ENCODE measurements at places on chromosomes 1 and 21.

DNA sequence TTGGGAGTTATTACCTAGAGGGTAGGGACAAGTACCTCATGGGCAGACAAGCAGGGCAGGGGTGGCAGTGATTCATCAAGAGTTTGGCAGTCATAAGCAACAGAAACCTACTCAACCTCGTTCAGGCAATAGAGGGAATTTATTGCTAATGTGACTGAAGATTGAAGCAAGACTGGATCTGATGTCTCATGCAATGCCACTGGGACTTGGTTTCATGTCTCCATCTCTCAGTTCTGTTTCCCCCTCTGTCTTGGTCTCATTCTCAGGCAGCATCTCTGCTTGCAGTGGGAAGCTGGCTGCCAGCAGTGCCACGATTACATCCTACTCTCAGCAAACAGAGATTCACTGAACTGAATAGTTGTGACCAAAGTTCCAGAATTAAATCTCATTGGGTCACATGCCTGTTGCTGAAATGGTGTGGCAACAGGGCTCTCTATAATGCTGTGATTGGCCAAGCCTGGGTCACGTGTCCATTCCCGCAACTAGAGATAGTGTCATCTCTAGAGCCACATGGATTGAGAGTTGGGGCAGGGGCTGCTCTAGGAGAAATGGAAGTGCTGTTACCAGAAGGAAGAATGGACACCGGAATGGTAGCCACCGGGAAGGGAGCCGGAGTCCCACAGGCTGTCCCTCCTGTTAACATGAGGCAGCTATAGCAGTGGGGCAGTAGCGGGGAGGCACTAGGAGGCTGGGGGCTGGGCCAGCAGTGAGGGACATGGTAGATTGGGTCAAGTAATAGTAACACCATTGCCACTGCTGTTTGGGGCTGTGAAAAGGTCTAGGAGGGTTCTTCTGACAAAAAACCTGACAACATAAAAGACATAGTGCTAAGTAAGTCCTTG is 3.9 kb upstream of the CDC42 start:
- DNase-seq, result no peak

DNA sequence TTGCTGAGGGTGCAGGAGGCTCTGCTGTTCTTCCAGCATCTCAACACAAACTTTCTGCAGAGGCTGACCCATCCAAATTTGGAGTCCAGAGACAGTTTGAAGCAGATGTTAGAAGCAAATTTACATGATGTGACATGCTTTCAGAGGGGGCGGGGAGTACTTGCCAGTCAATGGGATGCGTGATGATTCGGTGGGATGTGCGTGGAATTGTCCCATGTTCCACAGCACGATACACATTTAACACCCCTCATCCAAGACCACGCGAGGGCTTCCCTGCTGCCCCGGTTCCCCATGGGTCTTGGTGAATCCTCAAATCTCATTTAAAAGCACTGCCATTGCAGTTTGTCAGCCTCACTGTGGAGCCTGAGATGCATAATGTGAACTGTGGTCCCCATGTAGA is 78.6 kb upstream of the TLR5 start:
- no peak for DNase-seq

DNA sequence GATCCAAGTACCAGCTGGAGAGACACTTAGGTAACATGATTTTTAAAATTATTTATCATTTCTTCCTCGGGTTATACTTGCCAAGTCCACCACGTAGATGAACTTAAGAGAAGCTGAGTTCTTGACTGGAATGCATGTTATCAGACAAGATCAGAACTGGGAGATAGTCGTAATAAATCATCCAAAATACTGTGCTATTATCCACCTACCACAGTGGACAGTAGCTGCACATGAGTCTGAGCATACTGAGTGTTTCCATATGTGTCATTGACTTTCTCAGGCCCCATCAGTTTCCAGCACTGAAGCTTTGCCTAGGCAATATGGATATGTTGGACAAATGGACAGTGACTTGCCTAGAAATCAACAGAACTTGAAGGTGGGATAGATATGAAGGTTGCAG is 77.9 kb upstream of the RRP15 start:
- no peak for DNase-seq

DNA sequence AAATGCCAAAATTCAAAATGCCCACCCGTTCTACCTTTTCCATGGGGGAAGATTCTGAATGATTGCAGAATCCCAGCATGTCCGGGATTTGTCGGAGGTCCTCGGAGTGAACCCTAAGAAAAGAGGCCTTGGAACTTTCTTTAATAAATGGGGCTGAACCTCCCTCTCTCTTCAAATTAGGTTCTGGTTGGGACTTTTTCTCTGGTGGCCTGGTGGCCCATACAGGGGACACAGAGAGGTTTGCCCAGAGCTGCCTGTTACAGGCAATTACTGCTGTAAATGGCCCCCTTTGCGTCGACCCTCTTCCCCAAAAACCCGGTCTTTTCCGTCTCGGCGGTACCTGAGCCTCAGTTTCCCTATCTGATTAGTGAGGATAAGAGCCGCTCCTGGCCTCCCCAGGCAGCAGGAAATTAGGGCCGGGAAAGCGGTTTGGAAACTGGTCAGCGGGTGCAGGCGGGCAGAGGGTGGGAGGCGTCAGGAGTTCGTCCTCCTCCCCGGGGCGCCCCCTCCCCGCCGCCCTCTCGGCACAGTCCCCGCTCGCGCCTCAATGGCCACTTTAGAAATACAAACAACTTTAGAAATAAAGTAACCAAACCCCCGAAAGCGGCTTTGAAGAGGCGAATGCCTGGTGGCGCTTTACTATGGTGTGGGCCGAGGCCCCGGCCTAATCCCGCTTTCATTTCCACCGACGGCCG is 15.6 kb downstream of the PAX7 start:
- DNase-seq, result no peak

DNA sequence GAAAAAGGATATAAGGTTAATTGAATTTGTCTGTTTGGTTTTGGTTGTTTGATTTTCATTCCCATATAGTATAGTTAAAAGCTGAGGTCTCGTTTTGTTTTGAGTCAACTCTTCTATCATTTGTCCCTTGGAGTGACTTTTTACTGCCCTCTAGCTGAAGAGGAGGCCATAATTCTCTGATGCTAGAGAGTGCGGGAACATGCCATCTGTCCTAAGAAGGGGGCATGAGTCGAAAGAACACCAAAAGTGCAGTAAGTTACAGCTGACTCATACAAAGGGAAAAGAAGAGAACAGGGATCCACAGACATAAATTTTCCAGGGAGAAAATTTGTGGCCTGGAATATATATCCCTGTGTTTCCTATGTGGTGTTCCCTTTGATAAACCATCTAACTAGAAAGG is 4.1 kb downstream of the KRTAP21-3 start:
- DNase-seq, result no peak

DNA sequence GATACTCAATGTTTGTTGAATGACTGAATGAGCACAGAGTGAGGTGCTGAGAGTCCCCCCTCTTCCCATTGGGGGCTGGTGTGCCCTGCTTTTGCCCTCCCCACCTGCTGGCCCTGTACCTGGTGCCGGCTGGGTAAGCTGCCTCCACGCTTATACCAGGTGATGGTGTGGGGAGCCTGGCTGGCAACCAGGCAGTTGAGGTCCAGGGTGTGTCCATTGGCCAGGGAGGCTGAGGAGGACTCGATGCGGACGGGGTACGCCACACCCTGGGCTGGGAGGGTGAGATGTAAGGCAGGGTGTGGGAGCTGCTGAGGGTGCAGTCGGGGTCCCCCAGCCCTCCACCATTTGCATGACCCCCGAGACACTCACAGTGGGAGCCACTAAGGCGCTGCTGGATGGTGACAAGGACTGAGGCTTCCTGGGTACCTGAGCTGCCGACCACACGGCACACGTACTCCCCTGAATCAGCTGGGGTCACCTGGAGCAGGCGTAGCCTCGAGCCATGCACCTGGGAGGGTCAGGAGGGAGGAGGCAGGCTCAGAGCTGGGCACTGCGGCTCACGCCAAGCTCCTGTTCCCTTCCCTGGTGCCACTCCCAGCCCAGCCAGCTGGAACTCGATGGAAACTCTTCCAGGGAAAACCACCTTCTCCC is 36.6 kb downstream of the LDLRAD2 start:
- no peak for DNase-seq

DNA sequence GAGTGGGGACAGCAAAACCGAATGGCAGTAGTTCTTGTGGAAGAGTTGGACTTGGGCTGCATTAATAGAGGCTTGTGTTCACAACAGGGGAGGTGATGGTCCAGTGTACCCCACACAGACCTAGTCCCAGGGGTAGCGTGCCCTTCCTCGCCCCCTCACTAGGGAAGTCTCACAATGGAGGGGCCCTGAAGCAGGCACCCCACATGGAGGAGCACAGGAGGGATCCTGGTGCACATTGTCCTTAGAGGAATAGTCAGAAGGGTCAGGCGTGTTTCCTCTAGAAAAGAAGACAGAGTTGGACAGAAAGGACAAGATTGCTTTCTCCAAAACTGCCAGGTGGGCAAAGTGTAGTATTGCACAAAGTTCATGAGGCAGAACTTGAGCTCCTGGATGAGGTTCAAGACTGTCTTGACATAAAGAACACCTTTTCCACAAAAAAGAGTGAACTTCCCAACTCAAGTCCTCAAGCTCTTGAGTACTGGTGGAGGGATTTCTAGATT is 23.3 kb downstream of the ETNK2 start:
- no peak for DNase-seq

DNA sequence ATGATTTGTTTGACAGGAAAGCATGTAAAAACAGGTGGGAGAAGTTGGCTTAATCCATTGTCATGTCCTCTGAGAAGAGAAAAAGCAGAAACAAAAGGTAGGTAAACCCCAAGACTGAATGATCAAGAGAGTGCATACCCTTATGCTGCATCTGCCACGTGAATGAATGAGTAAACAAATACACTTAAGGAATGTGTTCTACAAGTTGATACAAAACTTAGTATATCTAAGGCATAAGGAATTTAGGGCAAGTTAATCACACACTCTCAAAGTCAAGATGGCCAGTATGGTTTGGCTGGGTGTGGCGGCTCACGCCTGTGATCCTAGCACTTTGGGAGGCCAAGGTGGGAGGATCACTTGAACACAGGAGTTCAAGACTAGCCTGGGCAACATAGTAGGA is 34.2 kb downstream of the HMCN1 start:
- DNase-seq, result no peak

DNA sequence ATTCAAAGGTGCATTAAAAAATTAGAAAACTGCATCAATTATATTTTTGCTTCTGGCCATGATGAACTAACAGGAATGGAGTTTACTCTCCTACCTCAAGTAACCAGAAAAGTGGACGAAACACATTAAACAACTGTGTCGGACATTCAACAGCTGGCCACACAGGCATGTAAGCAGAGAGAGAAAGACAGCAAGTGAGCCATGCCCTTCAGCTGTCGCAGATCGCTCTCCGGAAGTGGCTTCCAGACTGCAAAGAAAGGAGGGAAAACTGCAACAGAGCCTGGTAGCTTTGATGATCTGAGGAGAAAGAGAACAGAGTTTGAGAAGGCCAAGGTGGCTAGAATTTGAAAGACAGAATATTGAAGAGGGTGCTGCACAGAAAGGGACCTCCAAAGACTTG is 557.2 kb downstream of the MATN1 start:
- no peak for DNase-seq

GRCh38 chr1:19312782-19313635 is 883 bp downstream of the SLC66A1 start:
- no peak for DNase-seq

- no peak for DNase-seq
These were observed 36.4 kb downstream of the RCSD1 start for GRCh38 chr1:167666416-167666815.

GRCh38 chr1:150065184-150065871 is 2.2 kb upstream of the VPS45 start:
- no peak for DNase-seq

DNA sequence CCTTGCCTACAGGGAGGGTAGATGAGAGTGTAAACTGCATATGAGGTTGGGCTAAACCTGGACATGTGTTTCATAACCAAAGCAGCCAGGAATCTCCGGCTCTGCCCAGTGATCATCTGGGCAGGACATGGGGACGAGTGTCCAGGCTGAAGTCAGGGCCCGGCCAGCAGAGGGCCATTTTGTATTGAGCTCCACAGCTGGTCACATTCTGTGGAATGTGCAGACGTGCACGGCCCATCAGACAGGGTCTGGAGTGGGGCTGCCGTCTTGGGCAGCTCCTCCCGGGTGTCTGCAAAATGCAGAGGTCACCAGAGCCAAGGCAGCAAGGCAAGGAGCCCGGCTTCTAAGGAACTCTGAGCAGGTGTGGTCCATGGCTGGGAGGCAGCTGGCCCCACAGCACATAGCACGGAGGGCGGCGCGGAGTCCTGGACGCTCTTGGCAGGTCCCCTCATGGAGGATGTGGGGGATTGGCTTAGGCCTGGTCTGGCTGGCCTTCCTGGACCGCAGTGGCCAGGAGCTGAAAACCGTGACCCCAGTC is 6.2 kb downstream of the LRRC3 start:
- DNase-seq, result no peak

Data from effector CD4-positive, alpha-beta T cell (primary cell).